Right atrium auricular region (tissue), 2 donors: ENCODE measurements at places on chromosomes 11 and 22. TPM values are rescaled to one million over a fixed set of nuclear protein-coding genes. Genes with fewer than 3 reads are reported as not detected.
A peak's percentile ranks its signal among the peaks of the same experiment; 100 is the strongest.

Gene LDHAL6A
- not detected for total RNA-seq

DNA sequence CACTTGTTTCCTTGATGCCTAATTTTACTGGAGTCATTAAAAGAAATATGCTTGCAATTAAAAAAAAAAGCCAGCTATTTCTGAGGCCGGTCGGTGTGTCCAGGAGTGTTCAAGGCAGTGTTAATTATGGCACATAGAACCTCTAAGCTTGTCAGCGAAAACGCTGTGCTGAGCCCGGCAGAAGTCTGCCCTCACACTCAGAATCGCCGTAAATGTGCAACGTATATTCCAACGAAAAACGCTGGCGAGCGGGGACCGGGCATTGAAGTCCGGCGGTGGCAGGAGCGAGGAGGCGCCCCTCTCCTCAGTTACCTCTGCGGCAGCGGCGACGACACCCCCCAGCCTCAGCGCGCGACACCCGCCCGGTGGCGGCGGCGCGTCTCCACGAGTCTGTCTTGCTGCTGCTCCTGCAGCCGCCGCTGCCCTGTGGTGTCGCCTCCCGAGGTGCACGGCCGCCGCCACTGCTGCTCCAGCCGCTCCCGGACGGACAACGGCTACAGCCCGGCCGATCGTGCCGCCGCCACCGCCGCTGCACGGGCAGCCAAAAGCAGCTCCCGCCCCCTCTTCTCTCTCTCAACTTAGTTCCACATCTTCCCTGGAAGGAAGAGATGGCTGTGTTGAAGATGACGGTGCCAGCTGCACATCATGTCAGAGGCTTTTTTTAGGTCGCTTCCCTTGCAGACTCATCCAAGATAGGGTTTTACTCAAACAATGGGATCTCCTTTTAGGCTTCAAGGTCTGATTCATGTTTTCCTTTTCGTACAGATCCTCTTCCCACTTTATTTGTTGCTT lies 56.0 kb downstream of the JAM3 start:
- peak; percentile 63 for DNase-seq

- no peak for DNase-seq
Observed at GRCh38 chr11:14290422-14290821, 68.6 kb downstream of the RRAS2 start.

DNA sequence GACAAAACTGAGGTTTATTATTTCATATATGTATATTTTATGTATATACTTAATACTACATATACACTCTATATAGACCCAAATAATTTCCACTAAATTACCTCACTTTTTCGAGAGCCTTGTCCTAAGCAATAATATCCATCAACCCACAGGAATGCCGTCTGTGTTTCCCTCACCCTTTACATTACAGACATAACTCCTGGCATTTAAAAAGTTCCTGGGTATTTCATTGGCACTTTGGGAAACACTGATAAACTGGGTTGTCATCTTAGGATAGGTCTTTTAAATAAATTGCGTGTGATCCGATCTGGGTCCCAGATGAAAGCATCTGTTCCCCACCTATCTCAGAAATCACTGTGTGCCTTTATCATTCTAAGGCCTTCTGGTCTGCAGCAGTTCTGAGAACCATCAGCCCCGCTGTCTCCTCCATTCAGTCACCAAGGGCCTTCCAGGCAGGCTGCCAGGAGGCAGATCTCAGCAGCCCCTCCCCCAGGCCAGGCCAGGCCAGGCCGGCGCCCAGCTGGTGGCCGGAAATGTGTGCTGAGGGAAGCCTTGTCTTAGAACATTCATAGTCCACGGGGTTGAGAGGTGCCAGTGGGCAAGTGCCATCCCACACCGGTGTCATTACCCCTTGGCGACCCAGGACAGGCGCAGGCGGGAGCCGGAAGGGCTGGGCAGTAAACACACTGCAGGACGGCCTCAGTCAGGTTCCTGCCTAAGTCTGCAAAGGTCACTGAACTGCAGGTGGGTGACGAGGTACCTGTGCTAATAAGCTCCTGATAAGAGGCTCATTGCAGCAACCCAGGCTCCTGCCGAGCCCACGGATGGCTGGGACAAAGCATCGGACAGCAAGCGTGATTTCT lies 3.3 kb downstream of the FGF19 start:
- no peak for DNase-seq

Gene TMEM45B
- total RNA-seq = not detected

Gene MUC2
- not detected for total RNA-seq

DNA sequence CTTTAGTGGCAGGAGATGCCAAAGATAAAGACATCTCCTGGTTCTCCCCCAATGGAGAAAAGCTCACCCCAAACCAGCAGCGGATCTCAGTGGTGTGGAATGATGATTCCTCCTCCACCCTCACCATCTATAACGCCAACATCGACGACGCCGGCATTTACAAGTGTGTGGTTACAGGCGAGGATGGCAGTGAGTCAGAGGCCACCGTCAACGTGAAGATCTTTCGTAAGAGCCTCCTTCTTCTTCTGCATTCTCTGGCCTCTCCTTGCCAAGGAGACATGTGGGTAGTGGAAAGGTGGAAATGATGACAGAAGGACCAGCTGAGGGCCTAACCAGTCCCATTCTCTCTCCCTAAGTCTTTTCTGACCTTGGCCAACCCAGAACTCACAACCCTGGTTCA lies 110.1 kb upstream of the TTC12 start:
- no peak for DNase-seq

Gene PDGFD
- total RNA-seq = 14.4 TPM
